Inflammatory macrophage (primary cell): ENCODE measurements at places on chromosomes 6 and 20.

DNA sequence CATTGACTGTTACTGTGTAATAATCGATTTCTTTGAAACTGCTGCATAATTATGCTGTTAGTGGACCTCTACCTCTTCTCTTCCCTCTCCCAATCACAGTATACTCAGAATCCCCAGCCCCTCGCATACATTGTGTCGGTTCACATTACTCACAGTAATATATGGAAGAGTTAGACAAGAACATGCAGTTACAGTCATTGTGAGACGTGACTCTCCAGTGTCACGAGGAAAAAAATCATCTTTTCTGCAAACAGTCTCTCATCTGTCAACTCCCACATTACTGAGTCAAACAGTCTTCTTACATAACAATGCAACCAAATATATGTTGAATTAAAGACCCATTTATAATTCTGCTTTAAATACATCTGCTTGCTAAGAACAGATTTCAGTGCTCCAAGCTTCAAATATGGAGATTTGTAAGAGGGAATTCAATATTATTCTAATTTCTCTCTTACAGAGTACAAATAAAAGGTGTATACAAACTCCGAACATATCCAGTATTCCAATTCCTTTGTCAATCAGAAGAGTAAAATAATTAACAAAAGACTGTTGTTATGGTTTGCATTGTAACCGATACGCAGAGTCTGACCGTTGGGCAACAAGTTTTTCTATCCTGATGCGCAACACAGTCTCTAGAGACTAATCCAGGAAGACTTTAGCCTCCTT lies 113.3 kb downstream of the TMEM242 start:
- no peak for DNase-seq

DNA sequence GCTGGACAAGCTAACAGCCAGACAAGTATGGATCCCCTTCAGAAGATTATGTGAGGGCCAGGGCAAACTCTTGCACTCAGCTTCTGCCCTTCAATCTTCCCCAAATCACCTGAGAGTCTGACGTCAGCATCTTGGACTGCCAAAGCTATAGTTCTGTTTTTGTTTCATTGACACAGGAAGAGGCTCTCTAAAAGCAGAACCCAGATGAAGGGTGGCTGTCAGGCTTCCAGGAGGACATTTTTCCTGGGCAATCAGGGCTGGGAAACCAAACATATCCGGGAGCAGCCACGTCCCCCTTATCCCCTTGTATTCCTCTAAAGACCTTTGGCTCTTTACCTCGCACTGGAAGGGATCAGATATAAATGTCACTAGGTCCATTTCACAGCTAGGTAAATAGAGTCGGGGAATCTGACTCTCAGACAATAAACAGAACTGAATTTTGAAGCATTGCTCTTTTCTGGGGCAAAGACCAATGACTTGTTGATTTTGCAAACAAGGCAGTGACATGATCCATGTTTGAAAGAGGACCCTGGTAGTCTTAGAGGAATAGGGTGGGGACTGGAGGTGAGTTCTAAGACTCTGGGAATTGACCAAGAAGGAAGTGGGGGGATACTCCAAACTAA lies 13.3 kb downstream of the MAFB start:
- DNase-seq = peak; percentile 34

GRCh38 chr6:46350714-46351113 lies 140.5 kb downstream of the RCAN2 start:
- DNase-seq = no peak

DNA sequence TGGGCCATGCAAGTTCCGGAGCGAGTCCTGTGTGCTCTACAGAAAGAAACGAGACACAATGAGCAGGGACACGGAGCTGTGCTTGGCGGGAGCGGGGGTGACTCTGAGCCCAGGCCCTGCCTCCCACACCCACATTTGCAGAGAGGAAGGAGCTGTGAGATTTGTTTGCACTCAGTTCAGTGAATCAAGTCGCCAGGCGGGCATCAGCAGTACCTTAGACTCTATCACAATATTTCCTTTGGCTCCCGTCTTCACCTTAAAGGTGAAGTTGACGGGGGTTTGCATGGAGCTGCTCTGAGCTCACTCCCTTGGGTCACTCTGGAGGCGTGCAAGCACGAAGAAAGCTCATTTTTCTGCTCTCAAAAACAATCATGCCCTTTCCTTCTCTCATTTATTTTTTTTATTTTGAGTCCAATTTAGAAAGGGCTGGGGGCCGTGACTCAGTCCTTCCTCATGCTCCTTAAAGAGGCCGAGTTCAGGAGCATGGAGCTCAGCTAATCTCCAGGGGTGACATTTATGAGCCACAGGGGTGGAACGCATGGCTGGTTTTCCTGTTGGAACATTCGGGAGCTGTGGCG lies 188.2 kb downstream of the NFATC2 start:
- DNase-seq = no peak

DNA sequence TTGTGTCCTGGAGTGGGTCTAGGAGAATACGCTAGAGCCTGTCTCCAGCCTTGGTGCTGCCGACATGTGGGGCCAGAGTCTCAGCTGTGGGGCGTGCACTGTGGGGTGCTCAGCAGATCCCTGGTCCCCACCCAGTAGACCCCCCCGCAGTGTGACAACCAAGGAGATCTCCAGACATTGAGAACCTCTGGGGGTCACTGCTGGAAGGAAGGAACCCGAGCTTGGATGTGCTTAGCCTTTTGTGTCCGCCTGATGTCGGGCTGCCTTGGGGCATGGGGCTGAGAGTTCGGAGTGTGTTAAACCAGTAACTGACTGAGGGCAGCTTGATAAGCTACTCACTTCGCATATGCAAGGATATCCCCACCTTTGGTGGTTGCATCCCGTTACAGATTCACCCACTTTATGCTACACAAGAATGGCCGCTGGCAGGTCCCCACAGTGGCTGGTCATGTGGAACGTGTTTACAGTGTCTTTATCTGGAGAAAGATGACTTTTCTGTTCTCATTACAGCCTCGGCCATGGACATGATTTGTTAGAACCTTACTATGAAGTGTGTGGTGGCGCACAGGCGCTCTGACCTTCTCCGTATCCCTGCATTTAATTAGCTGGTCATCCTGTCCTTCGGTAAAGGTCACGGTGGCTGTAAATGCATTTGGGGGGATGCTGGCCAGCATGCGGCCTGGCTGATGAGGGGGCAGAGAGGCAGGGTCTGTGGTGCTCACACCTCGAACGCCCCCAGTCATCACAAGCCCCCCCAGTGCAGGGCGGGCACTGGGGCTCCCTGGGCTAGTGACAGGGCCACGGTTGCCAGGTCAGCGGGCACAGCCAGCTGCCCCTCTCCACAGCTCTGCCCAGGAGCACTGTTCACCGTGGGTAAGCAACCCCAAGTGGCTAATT lies 366.8 kb downstream of the TAF4 start:
- DNase-seq = no peak

DNA sequence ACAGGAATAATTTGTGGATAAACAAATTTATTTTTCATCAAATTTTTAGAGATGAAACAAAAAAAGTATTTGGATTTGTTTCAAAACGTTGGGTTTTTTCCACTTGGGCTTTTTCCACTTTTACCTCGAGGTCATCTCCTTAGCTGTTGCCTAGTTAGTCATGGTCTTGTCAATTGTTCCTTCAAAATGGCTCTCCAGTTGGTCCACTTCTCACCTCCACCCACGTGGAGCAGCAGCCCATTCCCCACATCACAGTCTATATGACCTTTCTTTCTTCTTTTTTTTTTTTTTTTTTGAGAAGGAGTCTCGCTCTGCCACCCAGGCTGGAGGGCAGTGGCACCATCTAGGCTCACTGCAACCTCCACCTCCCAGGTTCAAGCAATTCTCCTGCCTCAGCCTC lies 6.7 kb upstream of the SLC4A11 start:
- no peak for DNase-seq

DNA sequence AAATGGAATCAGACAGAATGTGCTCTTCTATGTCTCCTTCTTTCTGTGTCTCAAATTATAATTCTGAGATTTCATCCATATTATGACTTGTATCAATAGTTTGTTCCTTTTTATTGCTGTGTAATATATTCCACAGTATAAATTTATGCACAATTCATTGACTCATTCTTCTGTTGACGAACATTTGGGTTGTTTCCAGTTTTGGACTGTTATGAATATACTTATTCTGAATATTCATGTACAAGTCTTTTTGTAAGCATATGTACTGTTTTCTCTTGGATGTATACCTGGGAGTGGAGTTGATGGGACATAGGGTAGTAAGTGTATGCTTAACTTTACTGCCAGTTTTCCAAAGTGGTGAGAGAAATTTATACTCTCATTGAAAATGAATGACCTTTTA lies 28.1 kb upstream of the TRAF3IP2 start:
- DNase-seq = no peak

DNA sequence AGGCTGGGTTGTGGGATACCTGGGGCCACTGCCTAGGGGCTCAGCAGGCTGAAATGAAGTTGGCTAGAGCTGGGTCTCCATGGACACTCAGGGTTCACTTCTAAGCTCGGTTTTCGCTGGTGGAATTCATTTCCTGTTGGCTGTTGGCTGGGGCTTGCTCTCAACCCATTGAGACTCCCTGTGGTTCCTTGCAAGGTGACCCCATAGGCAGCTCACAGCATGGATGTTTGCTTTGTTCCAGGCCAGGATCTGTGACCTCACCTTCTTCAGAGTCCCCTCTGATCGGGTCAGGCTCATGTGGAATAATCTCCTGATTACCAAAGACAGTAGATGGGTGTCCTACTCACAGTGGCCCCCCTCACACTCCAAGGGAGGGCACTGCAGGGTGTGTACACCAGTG lies 229.3 kb downstream of the QKI start:
- DNase-seq = no peak
